ENCODE measurements at places on chromosomes 3 and 15. TPM values are rescaled to one million over a fixed set of nuclear protein-coding genes. Genes with fewer than 3 reads are reported as not detected.

DNA sequence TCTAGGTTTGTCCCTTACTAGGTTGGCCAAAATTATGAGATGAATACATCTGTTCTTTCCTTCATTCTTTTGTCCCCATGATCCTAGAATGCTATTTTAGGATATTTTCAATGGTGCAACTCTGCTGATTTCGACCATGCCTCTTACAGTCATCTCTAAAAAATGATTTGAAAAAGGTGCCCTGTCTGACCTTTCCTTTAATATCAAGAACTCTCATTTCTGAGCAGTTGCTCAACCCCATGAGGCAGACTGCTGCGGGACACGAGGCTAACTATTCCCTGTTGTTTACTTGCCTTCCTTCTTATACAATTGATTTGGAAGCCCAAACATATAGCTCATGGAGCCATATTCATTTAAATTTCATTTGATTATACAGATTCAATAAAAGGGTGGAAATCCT, 14.6 kb downstream of the PLSCR2 start:
- DNase-seq, result no peak

DNA sequence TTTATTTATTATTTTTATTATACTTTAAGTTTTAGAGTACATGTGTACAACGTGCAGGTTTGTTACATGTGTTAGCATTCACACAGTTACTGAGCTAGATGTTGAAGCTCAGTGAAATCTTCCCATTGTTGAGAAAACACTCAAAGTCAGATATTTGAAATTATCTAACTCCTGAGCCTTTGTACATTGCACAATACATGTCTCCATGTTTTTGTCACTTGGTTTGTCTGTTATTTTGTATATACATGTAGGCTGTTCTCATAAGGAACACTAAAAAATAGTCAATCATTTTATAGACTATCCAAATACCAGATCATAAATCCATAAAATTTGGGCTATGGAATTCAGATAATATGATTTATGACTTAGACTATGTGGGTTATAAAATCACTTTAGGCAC, 1126.5 kb downstream of the NSUN3 start:
- DNase-seq, result no peak

DNA sequence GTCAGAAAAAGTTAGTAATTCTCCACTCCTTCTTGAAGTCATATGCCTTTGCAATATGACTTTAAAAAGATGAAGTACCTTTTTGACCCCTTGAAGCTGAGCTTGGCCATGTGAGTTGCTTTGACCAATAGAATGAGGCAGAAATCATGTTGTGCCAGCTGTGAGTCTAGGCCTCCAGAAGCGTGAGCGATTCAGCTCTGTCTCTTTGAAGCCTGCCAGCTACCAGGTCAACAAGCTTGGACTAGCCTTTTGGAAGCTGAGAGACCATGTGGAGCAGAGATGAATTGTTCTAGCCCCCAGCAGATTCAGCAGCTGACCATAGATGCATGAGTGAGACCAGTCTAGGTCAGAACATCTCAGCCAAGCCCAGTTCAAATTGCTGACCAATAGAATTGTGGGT, 69.8 kb upstream of the EOMES start:
- no peak for DNase-seq

DNA sequence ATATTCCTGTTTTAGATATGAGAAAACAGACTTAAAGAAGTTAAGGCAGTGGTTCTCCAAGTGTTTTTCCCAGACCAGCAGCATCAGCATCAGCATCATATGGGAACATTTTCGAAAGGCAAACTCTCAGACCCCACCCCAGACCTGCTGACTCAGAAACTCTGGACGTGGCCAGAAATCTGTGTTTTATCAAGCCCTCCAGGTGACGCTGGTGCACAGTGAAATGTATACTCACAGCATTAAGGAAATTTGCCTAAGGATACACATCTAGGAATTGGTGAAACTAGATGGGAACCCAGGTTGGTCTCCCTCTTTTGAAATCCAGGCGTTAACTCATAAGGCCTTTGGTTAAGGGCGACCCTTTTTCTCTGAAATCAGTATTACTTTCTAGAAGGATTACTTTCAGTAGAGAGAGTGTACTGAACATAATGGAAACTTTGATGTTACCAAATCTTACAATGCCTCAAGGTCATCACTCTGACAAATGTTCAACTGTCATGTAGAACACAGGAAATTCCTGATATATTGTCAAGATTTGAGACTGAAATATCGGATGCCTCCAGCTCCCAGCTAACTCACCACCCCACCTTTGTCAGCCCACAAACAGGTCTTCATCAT, 910.2 kb downstream of the ROBO1 start:
- DNase-seq, result no peak

GRCh38 chr3:188617270-188617669, 463.3 kb downstream of the LPP start:
- DNase-seq, result no peak

- no peak for DNase-seq
Measured at GRCh38 chr3:195802261-195802701, 9.4 kb downstream of the MUC4 start.

DNA sequence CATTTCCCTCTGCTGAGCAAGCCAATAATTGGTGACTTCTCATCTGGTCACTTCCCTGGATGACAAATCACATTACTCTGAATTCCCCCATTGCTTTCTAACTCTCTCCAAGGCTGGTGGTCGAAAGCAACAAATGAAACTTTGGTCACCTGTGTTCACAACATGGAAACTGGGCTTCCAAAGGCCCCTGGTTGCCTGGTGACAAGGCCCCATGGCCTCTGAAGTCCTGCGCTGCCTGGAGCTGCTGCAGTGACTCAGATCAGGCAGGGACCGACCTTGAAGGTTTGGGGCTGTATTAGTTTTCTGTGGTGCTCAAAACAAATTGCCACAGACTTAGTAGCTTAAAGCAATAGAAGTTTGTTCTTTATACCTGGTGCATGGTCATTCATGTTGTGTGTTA, 345.3 kb downstream of the WDR72 start:
- no peak for DNase-seq

DNA sequence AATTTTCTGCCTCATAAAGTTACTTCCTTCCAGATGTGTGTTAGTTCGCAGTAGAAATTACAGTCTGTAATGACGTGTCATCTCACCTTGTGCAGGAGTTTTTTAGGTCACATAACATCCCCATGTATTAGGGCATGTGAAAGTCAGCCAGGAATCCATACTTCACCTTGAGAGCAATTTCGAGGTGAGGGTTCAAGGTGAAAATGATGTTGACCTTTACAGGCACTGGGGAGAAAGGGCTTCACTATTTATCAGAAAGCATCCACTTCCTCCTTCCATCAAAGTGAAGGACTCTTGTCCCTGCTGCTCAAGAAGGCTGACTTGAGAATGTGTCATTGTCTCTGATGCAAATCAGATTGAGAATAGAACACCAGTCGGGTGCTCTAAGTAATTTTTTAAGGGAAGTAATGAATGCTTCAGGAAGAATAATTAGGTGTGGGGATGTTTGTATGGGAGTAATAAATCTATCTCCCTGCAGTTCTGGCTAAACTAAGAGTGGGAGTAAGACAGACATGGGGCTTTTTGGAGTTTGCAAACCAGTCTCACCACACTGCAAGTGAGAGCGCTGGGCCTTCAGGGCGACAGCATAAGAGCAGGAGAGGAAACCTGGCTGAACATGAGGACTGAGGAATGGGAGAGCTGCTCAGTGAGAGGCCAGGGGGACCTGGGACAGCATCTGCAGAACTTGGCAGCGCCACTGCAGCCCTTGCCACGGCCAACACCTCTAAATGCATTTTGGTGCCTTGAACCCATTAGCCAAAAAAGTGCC, 85.9 kb upstream of the IL12A start:
- DNase-seq, result no peak

- no peak for DNase-seq
Measured at GRCh38 chr3:117628823-117629291, 919.3 kb downstream of the TUSC7 start.

DNA sequence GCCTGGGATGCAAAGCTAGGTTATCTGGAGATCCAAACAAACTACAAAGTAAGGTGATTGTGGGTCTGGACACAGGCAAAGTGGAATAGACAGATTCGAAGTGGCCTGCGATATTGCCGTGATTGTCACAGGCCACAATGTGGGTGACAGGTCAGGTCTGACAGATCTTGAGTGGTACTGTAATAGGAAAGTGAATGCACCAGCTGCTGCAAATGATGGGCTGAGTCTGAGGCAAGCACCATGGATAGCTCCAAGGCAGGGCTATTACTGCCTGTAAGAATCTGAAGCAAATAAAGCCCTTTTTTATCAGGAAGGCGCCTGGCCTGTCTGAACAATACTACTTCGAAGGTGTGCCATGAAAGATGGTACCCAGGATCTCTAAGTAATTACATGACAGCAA, 10.0 kb downstream of the ARMC8 start:
- DNase-seq, result no peak

DNA sequence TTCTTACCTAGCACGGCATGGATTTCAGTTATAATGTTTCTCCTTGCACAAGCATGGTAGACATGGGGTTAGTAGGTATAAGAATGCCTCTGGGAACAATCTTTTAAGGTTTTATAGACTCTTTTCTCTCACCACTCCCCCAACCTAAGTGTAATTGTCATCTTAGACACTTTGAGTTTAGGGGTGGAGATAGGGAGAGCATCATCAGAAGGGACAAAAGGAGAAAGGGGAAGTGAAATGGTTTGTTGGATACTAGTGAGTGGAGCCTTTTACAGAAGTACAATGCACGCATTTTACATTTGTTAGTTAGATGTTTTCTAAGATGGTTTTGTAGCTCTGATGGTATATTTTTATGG, 189.2 kb downstream of the TP63 start:
- no peak for DNase-seq

DNA sequence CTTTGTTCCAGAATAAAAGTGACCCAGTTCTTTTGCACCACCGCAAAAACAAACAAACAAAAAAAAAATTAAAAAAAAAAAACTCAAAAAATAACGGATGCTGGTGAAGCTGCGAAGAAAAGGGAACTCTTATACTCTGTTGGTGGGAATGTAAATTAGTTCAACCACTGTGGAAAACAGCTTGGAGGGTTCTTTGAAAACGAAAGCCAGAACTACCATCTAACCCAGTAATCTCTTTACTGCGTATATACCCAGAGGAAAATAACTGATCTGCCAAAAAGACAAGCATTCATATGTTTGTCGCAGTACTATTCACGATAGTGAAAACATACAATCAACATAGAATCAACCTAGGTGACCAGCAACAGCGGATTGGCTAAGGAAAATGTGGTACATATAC, 298.9 kb upstream of the CBLB start:
- DNase-seq, result no peak

- DNase-seq, result no peak
Measured at GRCh38 chr3:148957586-148957985, 33.8 kb upstream of the GYG1 start.

DNA sequence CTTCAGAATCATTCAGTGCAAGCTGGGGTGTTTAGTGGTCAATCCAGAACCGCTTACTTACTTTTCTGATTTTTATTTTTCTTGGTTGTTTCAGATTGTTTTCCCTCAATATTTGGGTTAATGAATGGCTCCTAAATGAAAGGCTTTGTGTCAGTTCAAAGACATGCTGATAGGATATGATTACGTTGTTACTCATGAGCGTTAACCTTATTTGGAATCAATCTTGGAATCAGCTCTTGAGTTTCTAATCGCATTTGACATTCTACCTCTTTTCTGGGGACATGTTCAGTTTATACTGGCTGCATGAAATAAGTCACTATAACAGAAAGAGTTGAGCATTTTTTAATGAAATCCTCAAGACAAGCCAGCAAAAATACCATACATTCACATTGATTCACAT, 50.2 kb downstream of the ATP11B start:
- no peak for DNase-seq

DNA sequence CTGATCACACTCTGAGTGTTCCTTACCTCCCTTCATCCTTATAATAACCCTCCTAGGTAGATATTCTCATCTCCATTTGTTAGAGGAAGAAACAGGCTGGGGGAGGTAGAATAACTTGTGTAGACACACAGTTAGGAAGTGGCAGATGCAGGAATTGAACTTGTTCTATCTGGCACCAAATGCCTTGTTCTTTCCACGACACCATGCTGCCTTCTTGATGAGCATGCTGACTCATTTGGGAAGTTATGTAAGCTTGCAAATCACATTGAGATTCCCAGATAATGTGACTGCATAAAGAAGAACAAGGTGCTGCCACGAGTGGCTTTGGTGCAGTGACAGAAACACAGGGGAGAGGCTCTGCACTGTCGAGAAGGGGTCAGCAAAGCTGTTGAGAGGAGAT, 27.5 kb upstream of the NDUFB4 start:
- no peak for DNase-seq

DNA sequence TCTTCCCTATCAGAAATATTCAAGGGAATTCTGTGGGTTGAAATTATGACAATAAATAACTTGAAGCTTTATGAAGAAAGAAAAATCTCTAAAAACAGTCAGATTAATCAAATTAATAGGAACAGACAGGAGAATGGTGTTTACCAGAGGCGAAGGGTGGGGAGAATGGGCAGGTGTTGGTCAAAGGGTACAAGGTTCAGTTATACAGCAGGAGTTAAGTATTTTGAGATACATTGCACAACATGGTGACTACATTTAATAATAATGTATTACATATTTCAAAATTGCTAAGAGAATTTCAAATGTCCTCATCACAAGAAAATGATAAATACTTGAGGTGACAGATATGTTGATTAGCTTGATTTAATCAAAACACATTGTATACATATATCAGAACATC, 18.6 kb downstream of the SPCS1 start:
- no peak for DNase-seq

DNA sequence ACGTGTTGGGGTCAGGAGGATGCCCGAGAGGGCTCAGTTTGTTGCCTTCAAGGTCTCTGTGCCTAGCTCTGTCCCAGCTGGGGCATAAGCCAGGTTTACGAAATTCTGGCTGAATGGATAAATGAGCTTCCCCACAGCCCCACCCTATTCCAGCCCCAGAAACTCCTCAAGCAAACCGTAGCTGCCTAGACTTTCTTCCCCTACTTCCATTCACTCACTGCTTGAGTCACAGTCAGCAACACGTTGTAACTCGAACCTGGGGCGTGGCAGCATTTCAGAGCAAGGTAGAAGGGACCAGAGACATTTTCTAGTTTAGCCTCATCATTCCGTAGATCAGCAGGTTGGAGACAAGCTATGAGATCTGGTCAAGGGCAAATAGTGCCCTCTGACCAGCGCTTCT, 24.2 kb downstream of the NMNAT3 start:
- DNase-seq, result no peak

GRCh38 chr3:157098121-157098822, 61.7 kb downstream of the CCNL1 start:
- DNase-seq, result no peak

DNA sequence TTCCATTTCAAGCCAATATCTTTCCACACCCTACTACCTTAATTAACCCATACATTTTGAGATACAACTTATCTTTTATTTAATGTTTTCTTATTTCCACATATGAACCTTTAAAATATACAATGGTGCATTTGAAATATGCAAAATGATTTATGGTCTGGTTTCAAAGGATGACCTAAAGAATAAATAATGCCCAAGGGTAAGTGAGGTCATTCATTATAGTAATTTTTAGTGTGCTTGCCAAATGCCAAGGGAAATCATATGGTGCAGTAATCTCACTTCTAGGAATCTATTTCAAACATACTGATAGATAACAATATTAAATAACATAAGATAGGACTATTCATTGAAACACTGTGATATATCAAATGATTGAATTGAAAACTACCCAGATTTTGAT, 1055.4 kb downstream of the AGBL1 start:
- DNase-seq, result no peak

GRCh38 chr15:43132830-43133429, 456 bp upstream of the TMEM62 start:
- DNase-seq, result no peak

Gene ISL2
- not detected for polyA plus RNA-seq

Gene AGBL1
- polyA plus RNA-seq, result 0.16 TPM

Gene ELL3
- polyA plus RNA-seq, result 2.9 TPM

Gene SLC22A14
- 0.62 TPM for polyA plus RNA-seq

Gene TMC3
- 0.11 TPM for polyA plus RNA-seq

Gene ST8SIA2
- 4.0 TPM for polyA plus RNA-seq

Gene KCNMB3
- 5.0 TPM for polyA plus RNA-seq

Gene TRIP4
- 48.0 TPM for polyA plus RNA-seq

All from renal cortex interstitium (tissue), 15 donors.